ENCODE measurements at places on chromosomes 1 and 21. TPM values are rescaled to one million over a fixed set of nuclear protein-coding genes. Genes with fewer than 3 reads are reported as not detected.

Gene TAF13
- total RNA-seq, result 25.9 TPM

Gene FAM151A
- not detected for total RNA-seq

Gene FBXO2
- 1.9 TPM for total RNA-seq

Gene ERICH3
- total RNA-seq, result not detected

Gene CASZ1
- total RNA-seq, result 15.5 TPM

Gene ITLN2
- total RNA-seq, result not detected

Gene SLC5A9
- total RNA-seq, result not detected

Gene IL24
- total RNA-seq, result 3.9 TPM

Gene FCER1G
- 3.7 TPM for total RNA-seq

Gene SYCP1
- not detected for total RNA-seq

Gene ARTN
- total RNA-seq, result 3.0 TPM

Gene BTBD19
- total RNA-seq, result 9.4 TPM

Gene WNT3A
- total RNA-seq, result not detected

Gene AK4
- total RNA-seq, result 21.9 TPM

Gene CR1L
- 0.19 TPM for total RNA-seq

Gene SELENON
- total RNA-seq, result 31.1 TPM

Gene CYP4A22
- not detected for total RNA-seq

Gene TMEM125
- not detected for total RNA-seq

Gene WNT9A
- total RNA-seq, result 0.28 TPM

Gene SFN
- total RNA-seq, result 2.2 TPM

Gene TNFRSF4
- 588 TPM for total RNA-seq

Gene SLC45A3
- 0.70 TPM for total RNA-seq

Gene TTC3
- 62.4 TPM for total RNA-seq

Gene F3
- total RNA-seq, result 0.65 TPM

Gene PCAT6
- total RNA-seq, result 1.8 TPM

Gene GOLT1A
- total RNA-seq, result 0.58 TPM

Gene TBX15
- total RNA-seq, result 0.10 TPM

Gene MMP23B
- total RNA-seq, result 1.5 TPM

Gene CAMK1G
- total RNA-seq, result 0.43 TPM

Gene OVAAL
- total RNA-seq, result not detected

Gene LAMTOR5
- total RNA-seq, result 101 TPM

All from activated T-cell treated with anti-CD3 and anti-CD28 coated beads, Interleukin-2, amount 50 U/mL, for 72 hours (primary cell).